Activated CD8-positive, alpha-beta memory T cell treated with anti-CD3 and anti-CD28 coated beads for 36 hours (primary cell): ENCODE measurements at places on chromosomes 1 and 21. TPM values are rescaled to one million over a fixed set of nuclear protein-coding genes. Genes with fewer than 3 reads are reported as not detected.

P3R3URF gene
- not detected for total RNA-seq

TSSK3 gene
- 0.67 TPM for total RNA-seq

GSTM5 gene
- not detected for total RNA-seq

LDLRAD1 gene
- not detected for total RNA-seq

ENO1 gene
- 3,945 TPM for total RNA-seq
